ENCODE measurements at places on chromosomes 3 and 15.
A peak's percentile ranks its signal among the peaks of the same experiment; 100 is the strongest.

GRCh38 chr3:120177707-120178306 is 83.6 kb upstream of the GSK3B start:
- no peak for DNase-seq

- no peak for DNase-seq
Observed at GRCh38 chr3:173742491-173742890, 344.9 kb downstream of the NLGN1 start.

- DNase-seq, result no peak
Observed at GRCh38 chr3:18716101-18716500, 291.0 kb upstream of the SATB1 start.

DNA sequence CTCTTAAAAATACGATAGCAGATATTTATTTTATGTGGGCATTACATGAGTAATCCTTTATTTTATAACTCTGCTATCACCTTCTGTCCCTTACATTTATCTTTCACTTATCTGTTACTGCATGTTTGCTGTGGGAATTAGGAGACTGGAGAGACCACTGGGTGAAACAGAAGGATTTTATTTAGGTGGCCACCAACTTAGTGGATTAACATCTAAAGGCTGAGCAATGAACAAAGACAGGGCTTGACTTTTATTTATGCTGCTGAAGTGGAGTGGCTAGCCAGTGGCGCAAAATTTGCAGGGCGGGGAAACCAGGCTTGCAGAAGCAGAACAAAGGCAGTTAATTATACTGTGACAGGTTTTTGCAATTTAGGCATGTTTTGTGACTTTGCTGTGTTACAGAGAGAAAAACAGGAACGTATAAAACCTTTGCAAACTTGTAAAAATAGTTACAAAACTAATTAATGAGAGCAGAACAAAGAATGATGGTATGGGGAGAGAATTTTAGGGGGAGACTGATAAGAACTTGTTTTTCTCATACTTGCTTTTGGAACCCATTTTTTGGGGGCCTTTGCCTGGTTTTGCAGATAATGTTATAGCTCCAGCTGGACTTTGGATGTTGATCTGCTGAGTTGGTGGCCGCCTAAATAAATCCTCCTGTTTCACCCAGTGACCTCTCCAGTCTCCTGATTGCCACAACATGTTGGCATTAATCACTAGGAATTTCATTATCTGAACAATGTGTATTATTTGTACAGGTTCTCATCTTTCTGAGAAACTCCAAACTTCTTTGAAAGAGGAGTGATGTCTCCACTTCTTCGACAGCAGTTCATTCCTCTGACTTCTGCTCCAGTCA is 18.0 kb downstream of the KLHL24 start:
- DNase-seq, result peak; percentile 18

DNA sequence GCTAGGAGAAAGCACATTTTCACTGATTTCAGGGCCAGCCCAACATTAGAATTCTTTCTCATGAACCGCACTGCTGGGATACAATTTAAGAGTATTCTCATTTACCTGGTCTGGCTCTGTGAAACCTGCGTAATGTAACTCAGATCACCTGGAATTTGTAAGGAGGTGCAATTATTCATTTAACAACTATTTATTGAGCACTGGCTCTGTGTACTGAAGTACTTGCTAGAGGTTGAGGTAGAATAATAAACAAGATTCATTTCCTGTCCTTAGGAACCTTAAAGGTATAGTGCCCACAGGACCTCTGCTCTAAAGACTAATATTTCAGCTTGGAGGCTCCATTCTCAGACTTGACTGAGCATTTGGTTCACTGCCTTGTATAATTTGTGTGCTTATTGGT is 242.2 kb upstream of the ZPLD1 start:
- no peak for DNase-seq

DNA sequence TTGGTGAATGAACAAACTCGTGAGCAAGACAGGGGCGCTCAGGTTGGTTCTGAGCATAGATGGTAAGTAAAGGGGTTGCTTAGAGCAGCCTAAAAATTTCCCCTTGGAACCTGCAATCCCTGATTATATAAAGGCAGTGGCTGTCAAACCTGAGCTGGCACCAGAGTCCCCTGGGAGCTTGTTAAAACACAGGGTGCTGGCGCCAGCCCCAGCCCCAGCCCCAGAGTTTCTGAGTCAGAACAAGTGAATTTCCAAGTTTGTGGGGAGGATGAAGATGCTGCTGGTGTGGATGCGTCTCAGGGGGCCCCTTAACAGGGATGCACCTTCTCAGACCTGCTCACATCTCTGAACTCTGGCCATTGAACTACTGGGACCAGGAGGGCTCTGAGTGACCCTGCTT is 48.2 kb downstream of the FEM1B start:
- DNase-seq, result no peak

- no peak for DNase-seq
Observed at GRCh38 chr3:139434764-139435307, 41.5 kb downstream of the RBP2 start.

GRCh38 chr15:45138814-45139765 is 9.3 kb downstream of the DUOX1 start:
- DNase-seq, result no peak

DNA sequence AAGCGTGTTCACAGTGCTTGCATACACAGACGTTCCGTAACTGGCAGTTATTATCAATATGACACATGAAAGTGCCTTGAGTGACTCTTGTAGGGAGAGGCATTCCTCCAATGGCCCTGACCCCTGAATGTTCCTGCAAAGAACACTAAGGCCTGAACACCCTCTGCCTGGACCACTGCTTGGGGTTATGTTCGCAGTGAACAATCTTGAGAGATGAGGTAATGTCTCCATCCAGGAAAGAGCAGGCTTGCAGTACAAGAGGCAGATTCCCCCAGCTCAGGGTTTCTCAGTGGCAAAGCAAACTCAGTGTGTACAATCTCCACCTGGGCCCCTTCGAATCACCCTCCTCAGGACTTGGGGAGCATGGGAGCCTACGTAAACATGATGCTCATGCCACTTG is 324.6 kb downstream of the MAGI1 start:
- no peak for DNase-seq

DNA sequence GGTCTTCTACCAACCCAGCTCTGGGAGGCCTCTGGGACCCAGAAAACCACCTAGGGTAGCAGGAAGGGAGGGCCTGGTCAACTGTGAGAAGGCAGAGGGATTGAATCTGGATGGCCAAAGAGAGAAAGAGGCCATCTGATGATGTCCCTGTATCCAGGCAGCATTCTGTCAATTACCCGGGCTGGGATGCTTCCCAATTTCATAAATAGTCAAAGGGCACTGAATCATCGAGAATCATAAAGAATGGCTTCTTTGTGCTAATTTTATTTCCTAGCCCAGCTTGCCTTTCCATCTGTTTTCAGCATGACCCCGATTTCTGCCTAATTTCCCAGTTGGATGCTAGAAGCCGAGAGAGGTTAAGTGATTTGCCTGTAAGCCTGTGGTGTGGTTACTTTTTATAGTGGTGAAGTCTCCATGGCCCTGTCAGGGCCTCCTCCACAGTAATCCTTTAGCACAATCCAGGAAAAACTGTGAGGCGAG is 129.2 kb downstream of the FAM43A start:
- no peak for DNase-seq

- no peak for DNase-seq
Observed at GRCh38 chr3:45817831-45818522, 21.6 kb upstream of the SLC6A20 start.

GRCh38 chr3:137687181-137687879 is 76.8 kb upstream of the SOX14 start:
- DNase-seq, result no peak

- DNase-seq, result no peak
Observed at GRCh38 chr3:136586580-136586979, 165.6 kb downstream of the STAG1 start.

- DNase-seq, result no peak
Observed at GRCh38 chr3:22269831-22270230, 518.8 kb upstream of the ZNF385D start.

DNA sequence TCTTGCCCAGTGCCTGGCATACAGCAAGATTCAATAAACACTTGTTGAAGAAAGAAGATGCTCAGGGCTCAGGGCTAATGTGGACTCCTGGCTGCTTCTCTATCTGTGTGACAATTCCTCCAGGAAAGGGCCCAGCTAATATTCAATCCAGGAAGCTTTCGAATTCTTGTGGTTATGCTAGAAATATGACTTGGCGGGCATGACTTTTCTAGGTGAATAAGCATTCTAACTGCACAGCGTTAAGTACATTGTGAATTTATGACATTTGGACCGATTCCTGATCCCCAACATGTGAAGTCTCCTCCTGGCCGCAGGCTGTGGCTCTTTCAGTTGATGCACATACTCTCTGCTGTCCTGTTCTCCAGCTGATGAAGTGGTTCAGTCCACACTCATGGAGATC is 117.0 kb downstream of the IMPG2 start:
- DNase-seq, result no peak

- DNase-seq, result peak; percentile 56
Observed at GRCh38 chr15:57031605-57032004, 113.2 kb downstream of the TCF12 start.

GRCh38 chr3:189936201-189936945 is 184.3 kb downstream of the P3H2 start:
- DNase-seq, result no peak

- no peak for DNase-seq
Observed at GRCh38 chr3:152287898-152288576, 19.3 kb downstream of the MBNL1 start.

GRCh38 chr15:83108266-83109219 is 1.1 kb downstream of the TM6SF1 start:
- no peak for DNase-seq

GRCh38 chr15:73375755-73376305 is 7.1 kb upstream of the HCN4 start:
- DNase-seq, result no peak

GRCh38 chr3:197454014-197454413 is 101.8 kb downstream of the BDH1 start:
- DNase-seq, result no peak

DNA sequence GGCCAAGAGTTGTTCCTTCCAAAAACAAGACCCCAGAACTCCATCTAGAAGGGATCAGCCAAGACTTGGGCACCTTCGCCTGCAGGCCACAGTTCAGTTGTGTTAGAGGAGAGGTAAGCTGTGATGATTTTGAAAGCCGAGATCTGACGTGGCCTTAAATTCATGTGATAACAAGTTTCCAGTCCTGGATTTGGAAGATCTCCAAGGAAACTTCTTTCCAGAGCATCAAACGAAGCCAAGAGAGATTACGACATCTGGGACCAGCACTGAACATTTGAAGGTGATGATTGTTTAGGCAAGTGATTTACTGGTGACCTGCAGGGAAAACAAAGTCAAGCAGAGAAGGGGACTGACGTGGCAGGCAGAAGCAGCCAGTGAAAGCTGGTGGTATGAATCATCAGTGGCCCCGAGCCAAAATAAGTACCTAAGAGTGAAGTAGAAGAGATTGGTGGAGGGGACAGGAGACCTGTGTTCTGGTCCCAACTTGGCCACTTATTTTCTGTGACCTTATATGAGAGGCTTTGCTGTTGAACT is 339.0 kb upstream of the PROK2 start:
- no peak for DNase-seq

- no peak for DNase-seq
Observed at GRCh38 chr3:73827725-73828211, 203.0 kb upstream of the PDZRN3 start.

- DNase-seq, result no peak
Observed at GRCh38 chr3:139231555-139232281, 112.1 kb upstream of the MRPS22 start.

GRCh38 chr3:173529062-173529711 is 131.6 kb downstream of the NLGN1 start:
- DNase-seq, result no peak

DNA sequence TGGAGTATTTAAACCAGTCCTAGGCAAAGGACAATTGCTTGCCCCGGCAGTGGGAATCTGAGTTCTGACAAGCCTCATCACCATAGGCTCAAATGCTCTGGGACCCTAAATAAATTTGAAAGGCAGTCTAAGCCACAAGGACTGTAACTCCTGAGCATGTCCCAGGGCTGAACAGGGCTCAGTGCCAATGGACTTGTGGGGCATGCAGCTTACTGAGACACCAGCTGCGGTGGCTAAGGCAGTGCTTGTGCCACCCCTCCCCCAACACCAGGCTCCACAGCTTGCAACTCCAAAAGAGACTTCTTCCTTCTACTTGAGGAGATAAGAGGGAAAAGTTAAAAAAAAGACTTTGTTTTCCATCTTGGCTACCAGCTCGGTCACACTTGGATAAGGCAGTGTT is 289.7 kb upstream of the DCBLD2 start:
- no peak for DNase-seq

- no peak for DNase-seq
Observed at GRCh38 chr3:45205126-45205525, 21.0 kb downstream of the TMEM158 start.

DNA sequence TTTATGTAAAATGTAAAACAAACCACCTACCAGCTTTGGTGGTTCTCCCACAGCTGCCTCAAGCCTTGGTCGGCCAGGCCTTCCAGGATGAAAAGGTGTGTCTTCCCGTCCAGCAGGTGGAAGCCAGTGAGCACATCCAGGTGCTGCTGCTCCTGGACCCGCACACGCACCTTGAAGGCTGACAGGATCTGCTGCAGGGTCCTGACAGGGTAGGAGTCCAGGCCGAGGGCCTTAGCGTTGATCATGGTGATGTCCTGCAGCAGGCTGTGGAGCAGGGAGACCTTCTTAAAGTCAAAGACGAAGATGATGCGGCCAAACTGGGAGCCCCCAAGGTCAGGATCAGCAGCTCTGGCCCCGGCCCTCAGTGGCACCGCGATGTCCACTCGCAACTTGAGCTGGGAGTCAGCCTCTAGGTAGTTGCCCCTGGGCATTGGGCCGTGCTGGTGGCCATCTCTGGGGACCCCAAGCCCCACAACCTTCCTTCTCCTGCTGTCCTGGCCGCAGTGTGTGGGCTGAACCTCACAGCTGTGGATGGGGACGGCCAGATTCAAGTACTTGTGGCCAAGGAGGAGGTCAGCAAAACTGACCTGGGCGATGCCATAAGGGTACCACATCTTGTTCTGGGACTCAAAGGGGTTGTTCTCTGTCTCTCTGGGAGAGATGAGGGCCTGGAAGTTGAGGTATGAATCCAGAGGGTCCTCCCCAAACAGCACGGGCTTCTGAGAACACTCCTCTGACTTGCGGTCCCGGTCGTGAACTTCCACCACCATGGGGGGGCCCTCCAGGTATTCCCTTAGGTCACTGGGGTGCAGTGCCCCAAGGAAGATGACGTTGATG is 48.6 kb downstream of the CFAP92 start:
- DNase-seq, result no peak
